NCI-H69 (cell line): ENCODE measurements at places on chromosomes 3 and 15.

DNA sequence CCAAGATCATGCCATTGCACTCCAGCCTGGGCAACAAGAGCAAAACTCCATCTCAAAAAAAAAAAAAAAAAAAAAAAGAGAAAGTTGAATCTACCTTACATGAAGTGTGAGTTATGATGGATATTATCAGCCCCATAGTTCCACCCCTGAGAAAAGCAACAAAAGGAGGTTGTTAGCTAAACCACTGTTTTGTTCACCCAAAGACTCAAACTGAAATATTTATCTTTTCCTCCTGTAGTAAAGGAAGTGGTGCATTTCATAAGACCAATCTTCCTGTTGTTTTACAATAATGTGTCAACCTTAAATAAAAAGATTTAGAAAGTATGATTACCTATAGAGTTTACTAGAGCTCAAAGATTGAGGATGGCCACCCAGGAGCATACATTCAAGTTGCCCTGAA, 18.7 kb upstream of the TRMT10C start:
- no peak for DNase-seq

DNA sequence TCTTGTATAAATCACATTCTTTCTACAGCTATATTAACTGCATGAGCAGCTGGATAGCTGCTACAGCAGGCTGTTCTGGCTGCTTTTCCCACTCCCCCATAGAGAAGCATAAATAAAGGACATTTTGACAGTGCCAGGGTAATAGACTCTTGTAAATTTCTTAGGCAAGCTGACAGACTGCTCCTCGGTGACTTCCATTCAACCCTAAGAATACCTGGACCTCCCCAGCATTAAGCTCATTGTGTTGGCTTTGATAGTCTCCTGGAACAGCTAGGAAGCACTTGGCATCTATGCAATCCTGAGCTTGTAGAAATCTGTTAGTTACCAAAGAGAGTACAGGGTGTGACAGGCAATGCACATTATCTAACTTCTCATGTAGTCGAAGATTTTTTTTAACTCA, 475.4 kb downstream of the AGBL1 start:
- DNase-seq, result peak; percentile 20

DNA sequence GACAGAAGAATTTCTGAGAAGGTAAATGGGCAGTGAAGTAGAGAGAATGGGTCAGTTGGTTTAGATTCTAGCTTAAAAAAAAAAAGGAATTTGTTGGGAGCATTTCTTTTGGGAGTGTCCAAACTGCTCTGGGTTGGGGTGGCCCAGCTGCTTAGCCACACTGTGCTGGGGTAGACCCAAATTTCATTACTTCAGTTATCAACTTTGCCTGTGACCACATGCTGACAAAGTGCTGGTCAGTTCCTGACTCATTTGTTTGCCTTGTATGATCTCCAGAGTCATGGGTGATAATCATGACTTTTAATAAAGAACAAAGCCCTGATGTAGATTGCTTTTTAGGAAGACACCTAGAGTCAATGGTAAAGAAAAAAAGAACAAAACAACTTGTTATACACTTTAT, 121.5 kb upstream of the FGF7 start:
- no peak for DNase-seq

DNA sequence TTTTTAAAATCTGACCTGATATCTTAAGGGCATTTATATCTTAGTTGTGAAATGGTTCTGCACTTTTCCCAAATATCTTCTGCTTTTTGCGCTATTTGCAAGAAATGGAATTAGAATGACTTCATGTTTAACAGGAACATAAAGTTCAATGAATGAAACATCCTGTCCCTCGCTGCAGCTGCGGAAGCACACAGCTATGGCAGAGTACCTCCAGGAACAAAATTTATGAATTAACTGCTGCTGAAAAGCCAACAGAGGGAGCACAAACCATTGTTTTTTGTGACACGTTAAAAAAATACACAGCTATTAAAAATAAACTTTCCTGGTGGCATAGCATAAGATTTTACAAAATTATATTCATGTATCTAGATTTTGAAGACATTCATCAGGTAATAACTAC, 404.4 kb upstream of the MDFIC2 start:
- DNase-seq, result peak; percentile 0

DNA sequence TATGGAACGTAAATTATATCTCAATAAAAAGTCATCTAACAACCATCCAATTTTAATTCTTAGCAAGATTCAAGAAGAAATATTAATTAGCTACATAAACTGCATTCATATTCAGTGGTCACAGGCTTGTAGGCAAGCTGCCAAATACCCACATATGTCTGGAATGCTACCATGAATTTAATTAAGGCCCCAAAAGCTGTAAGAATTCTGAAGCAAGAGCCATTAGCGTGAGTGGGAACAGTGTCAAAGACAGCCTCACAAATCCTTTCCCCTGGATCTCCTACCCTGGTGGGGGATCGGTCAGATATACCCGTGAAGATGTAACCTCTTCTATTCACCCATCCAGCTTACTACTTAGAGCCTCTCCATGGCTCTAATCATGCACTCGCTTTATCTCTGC, 40.0 kb downstream of the ATG7 start:
- no peak for DNase-seq

GRCh38 chr3:135170732-135171131, 375.7 kb downstream of the EPHB1 start:
- DNase-seq, result no peak

- DNase-seq, result peak; percentile 85
These were observed 159.4 kb upstream of the GBE1 start for GRCh38 chr3:81920816-81921215.

DNA sequence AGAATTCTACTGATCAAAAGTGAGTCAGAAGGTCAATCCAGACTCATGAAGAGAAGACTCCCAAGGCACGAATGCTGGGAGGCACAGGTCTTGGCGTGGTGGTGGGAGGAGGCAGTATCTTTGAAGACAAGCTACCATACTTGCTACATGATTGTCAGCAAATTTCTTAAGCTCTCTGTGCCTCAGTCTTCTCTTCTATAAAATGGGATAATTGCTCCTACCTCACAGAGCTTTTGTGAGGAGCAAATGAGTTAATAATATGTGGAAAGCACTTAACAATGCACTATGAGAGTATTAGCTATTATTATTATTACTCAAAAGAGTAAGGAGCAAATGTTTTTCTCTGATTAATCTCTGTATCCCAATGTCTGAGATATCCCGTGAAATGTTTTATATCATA, 36.2 kb downstream of the EHD4 start:
- no peak for DNase-seq

- no peak for DNase-seq
These were observed 19.3 kb upstream of the NRROS start for GRCh38 chr3:196620161-196620604.

- DNase-seq, result no peak
These were observed 251.5 kb downstream of the GABRG3 start for GRCh38 chr15:27222479-27222878.

GRCh38 chr3:45574067-45574494, 20.5 kb upstream of the LIMD1 start:
- no peak for DNase-seq
